HuH-7.5 (cell line): ENCODE measurements at places on chromosomes 1 and 21.

GRCh38 chr1:10663678-10664035 is 132.8 kb downstream of the CASZ1 start:
- DNase-seq: no peak

DNA sequence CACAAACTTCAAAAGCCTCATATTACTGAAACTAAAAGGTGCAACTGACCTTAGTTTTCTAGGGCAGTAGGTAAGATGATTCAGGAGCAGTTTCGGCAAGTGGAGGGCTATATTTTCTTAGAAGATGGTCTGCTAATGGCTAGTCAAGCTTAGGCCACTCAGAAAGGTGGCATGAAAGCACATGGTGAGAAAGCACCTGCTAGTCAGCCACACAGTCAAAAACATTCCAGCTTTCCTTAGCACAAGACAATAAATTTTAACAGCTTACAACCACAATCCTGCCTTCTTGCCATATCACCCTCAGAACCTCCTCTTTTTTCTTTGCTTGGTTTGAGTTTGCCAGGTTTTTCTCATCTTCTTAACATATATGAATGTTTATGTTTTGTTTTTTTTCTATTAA is 81.1 kb upstream of the SLFNL1 start:
- DNase-seq: no peak

DNA sequence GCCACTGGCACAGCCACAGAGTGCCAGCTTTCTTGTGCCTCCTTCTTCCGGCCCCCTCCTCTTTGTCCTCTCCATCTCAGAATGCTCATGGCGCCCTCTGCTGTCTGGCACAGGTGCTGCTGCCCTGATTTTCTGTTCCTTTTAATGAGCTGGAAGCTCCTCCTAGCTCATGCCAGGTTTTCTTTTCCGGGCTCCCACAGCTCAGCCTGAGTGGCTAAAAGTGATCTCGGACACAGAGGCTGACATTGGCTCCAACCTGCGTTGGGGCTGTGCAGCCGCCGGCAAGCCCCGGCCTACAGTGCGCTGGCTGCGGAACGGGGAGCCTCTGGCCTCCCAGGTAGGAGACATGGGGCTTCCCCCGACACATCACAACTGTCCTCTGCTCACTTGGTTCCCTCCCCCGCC is 18.7 kb downstream of the CNTN2 start:
- DNase-seq: peak; percentile 76

- DNase-seq: no peak
Measured at GRCh38 chr1:222653178-222653827, 35.4 kb downstream of the MIA3 start.

GRCh38 chr1:27143401-27143800 is 11.5 kb downstream of the SLC9A1 start:
- DNase-seq: no peak
